Umbilical cord (tissue), 2 donors: ENCODE measurements at places on chromosomes 12 and 14. TPM values are rescaled to one million over a fixed set of nuclear protein-coding genes. Genes with fewer than 3 reads are reported as not detected.

DNA sequence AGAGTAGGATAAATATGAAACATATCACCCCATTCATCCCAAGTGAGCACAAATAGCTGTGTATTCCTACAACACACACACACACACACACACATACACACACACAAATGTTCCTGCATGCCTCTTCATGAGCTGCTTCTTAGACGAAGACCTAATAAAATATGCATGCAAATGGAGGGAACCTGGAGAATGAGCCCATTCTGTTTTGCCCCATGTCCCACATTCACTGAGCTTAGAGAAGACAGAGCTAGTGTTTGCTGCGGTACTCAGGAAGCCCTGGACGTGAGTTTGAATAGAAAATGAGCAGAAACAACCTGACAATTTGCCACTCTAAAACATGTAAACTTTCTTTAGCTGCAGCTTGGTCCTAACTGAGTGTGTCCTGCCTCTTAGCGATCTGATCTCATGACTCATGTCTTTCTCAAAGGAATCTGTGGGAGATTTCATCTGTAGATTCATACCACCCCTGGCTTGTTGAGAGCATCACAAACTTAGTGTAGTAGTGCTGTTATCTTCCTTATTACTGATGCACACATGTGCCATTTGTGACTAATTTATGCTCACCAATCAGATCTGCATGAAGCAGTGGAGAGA, 86.8 kb downstream of the ITPR2 start:
- peak; percentile 73 for DNase-seq

GRCh38 chr14:54322246-54322645, 74.6 kb upstream of the CDKN3 start:
- DNase-seq: no peak

- no peak for DNase-seq
These were observed 4.3 kb upstream of the ABCD2 start for GRCh38 chr12:39623919-39624318.

The PLCZ1 gene
- total RNA-seq: 21.7 TPM

The SNAPC1 gene
- 20.7 TPM for total RNA-seq

DNA sequence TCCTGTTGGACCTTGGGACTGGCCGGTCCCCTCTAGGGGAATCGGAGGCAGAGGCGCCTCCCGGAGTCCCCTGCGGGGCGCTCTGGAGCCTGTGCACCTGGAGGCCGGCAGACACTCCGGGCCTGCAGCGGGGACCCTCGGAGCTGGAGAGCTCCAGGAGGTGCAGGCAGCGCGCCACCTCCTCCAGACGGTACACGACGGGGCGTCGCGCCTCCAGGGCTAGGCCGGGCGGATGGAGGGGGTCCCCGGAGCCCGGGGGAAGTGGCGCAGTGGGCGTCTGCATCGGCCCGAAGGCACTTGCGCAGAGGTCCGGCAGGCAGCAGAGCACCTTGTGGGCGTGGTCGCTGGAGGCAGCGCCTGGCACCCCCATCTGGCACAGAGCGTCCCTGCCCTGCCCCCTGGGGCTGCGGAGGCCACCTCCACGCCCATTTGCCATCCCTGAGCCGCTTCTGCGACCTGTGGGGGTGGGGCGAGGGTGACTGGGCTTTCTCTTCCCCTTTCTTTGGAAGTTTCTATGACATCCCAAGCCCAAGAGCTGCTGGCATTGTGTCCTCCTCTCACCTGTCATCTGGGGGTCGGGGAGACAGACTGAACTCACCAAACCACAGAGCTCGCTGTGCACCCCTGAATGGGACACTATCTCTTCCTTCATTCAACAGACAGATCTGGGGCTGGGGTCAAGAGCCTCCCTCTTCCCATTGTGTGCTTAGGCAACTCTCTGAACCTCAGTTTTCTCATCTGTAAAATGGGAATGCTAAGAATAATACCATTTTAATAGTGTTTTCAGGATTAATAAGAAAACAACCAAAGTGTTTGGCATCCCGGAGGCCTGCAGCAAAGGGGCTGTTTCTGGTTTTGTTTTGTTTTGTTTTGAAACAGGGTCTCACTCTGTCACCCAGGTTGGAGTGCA, 37.5 kb upstream of the CORO1C start:
- no peak for DNase-seq
